Pons (tissue), 1 donor: ENCODE measurements at places on chromosomes 6 and 20.

DNA sequence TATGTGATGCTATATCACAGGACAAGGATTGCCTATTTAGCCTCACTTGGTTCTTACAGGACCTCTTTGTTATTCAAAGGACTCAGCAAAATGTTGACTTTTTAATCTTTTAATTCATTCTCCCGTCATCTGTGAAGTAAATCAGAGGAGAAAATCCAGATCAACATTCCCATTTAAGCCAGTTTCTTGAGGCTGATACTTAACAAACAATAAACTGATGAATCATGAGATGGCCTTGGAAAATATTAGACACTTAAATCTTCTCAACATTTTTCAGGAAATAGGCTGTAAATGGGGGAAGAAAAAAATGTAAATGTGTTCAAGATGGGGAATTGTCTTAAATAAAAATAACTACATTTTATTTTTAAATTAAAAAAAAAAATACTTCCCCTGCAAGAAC lies 55.9 kb upstream of the UBR2 start:
- DNase-seq: no peak

DNA sequence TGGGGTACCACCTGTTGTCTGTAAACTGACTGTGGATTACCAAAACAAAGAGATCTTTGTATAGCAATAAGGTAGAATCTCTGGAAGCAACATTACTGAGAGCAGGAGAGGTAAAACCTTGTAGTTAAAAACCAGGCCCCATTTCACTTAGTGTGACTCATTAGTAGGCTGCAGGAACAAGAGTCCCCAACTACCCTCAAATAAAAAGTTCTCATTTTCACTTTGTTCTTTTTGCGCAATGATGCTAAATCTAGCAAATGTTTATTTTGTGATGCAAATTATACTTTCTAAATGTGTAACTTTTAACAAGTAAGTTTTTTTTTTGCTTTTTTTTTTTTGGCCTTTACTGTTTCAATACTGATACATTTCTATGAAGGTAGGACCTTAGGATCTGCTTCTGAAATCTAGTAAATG lies 67.1 kb downstream of the ESF1 start:
- no peak for DNase-seq

GRCh38 chr6:105733556-105734162 lies 330.8 kb upstream of the PREP start:
- DNase-seq: no peak

- no peak for DNase-seq
Measured at GRCh38 chr20:17282501-17282900, 55.7 kb downstream of the PCSK2 start.

GRCh38 chr6:293193-294174 lies 1.2 kb downstream of the DUSP22 start:
- peak; percentile 88 for DNase-seq

DNA sequence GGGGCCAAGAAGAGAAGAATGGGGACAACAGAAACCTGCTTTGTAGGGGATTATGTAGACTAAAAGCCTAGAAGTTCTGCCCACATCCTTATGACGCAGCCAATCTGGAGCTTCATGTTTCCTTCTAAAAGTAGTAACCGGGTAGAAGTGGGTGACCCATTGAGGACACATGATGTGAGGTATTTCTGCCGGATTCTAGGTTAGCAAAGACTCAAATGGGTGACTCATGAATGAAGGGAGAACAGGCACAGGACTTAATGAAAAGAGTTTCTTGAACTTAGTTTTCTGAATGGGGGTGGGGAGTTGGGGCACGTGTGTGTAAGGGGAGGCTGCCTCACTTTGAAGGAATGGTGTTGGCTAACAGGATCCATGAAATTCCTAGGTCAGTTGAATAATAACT lies 68.8 kb downstream of the CDS2 start:
- DNase-seq: no peak

- no peak for DNase-seq
Measured at GRCh38 chr20:53124075-53124551, 152.0 kb downstream of the TSHZ2 start.

DNA sequence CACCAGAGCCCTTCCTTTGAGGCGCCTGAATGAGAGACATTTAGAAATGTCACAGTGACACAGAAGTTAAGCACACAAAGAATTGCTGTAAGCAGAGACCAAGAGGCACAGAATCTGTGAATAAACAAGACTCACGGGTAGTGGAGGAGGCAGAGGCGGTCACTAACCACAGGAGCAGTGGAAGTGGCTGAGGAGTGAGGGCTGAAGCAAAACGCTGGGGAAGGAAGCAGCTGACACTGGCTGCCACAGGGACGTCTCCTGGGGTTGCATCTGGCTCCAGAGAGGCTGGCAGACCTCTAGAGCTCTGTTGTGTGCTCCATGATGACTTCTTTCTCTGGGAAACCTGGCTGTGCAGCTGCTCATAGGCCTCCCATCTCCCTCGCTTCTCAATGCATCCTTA lies 65.0 kb upstream of the SLC2A12 start:
- peak; percentile 80 for DNase-seq

DNA sequence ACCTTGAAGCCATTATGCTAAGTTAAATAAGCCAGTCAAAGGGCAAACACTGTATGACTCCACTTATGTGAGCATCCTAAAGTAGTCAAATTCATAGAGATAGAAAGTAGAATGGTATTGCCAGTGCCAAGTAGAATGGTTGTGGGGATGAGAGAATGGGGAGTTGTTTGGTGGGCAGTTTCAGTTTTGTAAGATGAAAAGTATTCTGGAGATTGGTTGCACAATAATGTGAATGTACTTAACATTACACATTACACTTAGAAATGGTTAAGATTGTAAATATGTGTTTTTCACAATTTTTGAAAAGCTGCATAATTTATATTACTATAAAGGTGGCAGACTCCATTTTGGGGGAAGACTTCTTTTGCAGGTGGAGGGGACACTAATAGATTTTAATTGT lies 51.3 kb upstream of the CARMIL1 start:
- DNase-seq: no peak

DNA sequence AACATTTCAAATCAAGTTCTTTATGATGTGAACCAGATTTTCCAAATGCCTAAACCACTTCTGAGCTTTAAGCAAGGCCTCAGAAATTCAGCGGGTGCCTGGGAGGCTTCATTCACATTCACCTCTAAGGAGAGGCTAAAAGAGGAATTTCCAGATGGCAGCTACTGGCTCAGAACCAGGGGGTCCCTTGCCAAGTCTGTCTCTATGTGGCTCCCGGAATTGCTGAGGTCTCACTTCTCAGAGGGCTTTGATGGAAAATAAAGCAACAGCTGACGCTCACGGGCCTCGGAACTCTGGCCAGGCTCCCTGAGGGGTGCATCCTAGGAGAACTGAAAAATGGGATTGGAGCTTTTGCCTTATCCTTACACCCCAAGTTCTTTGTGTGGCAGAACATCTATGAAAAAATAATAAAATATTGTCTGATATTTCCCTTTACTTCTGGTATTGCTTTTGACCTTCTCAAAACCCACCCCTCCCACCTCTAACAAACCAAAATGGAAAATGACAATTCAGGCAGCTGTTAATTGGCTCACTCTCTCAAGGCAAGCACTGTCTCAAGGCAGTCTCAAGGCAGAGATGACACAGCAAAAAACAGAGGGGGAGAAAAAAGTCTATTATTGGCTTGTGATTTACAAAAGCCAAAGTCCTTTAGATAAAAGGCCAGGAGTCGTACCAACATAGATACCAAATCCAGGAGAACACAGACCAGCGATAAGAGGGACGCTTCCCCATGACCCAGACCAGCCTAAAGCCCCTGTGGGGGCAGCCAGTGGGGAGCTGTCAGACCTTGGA lies 21.8 kb upstream of the LRRN4 start:
- peak; percentile 52 for DNase-seq

DNA sequence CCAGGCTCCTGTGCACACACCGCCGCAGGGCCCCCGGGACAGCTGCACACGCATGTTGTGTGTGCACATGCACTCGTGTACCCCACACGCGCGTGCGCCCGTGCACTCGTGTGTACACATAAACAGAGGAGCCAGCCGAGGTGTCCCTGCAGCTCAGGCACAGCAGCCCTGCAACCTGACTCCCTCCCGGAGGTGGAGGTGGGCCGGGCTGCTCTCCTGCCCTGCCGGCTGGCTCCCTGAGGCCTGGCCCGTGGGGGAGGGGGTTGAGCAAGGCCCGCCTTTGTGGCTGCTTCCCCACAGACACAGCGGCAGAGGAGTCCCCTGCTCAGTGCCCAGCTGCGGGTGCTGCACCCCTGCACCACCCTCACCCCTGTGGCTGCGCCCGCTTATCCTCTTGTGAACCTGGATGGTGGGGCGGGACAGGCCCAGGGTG lies 624 bp downstream of the RBBP8NL start:
- DNase-seq: no peak

GRCh38 chr6:51526922-51527321 lies 560.5 kb downstream of the PKHD1 start:
- DNase-seq: no peak

DNA sequence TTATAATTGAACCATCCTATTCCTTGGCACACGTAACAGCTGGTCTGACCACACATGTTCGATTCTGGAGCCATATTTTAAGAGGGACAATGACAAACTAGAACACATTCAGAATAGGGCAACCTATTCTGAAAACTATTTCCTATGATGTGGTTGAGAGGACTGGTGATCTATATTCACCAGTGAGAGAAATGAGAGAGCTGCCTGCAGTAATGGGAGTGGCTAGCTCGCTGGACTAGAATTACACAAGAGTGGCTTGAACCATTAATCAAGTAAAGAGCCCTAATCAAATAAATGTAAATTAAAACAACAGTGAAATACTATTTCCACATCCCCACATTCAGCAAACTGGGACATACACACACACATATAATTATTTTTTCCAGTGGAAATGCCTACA lies 55.3 kb upstream of the LY86 start:
- no peak for DNase-seq

DNA sequence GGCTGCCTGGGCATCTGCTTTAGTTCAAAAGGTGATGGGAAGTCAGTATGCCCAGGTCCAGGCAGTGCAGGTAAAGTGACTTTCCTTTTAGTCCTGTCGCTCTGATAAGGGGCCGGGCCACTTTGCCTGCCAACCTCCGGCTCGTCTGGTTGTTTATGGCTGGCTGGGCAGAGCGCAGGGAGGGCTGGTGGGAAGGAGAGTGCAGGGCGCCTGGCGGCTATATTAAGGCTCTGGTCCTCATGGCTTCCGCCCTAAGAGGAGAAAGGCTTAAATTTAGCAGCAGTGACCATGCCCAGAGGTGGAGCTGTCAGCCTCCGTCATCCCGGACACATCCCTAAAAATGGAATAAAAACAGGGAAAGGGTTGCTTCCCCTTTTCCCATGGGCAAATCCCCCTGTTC lies 14.6 kb downstream of the GATA5 start:
- DNase-seq: no peak

DNA sequence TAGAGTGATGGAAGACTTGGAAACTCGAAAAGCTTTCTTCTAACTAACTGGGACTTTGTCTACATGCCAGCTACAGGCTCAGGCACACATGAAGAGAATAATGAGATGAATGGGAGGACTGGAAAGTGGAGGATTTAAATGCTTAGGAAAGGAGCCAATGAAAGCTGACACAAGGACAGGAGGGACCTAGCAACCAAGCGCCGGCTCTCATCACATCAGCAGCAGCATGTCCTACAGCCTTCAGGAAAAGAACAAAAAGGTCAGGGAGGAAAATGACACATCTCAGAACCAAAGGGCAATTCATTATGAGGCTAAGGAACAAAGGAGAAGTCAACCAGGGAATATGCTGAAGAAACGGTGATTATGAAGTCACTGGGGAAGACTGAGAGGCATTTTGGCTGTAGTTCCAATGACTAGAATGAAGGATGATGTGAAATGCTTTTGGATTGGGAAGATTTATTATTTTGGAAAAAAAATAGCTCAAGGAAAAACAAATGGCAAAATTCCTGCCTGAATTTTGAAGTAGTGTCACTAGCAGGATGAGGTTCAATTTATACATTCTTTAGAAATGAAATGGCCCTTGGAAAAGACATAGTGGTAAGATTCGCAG lies 5.7 kb downstream of the BACH2 start:
- DNase-seq: no peak

DNA sequence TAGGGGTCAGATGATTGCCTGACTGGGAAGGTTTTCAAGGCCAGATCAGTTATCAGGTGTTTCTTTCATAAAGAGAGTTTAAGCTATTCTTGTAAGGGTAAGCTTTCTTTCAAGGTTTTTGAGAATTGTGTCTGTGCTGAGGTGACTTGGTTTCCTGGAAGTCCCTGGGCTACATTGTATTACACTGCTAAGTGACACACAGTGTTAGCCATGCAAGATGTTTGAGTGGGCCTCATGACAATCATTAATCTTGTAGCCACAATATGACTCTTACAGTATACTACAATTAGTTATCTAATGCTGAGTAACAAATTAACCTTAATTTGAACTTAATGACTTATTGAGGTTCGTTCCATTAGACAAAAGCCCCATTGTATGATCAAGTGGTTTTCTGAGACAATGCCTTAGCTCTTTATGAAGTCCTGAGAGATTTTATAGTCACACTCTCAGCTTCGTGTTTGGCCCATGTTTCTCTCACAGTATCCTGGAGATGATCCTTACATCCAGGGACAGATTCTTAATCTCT lies 186.7 kb downstream of the RPS12 start:
- no peak for DNase-seq

GRCh38 chr6:169556758-169557548 lies 144.9 kb downstream of the WDR27 start:
- DNase-seq: peak; percentile 45

GRCh38 chr20:535958-536357 lies 7.6 kb downstream of the CSNK2A1 start:
- no peak for DNase-seq

GRCh38 chr6:87501809-87502572 lies 29.2 kb downstream of the SLC35A1 start:
- DNase-seq: no peak

- DNase-seq: no peak
Measured at GRCh38 chr6:21739838-21740237, 146.3 kb downstream of the SOX4 start.

- no peak for DNase-seq
Measured at GRCh38 chr20:22791877-22792525, 207.6 kb upstream of the FOXA2 start.

DNA sequence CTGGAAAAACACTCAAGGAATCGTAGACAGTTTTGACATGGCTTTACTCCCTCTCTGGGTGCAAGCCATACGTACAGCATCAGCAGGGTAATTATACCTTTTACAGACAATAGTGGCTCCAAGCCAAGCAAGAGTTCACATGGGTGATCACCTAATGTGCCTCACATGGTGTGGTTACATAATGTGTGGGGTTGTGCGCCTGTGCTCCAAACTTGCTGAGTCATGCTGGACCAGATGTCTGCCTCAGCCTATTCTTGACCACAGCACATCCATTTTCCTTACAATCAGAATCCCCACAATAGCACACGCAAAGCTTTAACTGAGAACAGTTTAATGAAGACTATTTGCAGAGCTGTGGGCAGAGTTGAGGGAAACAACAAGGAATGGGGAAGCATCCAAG lies 74.5 kb downstream of the ALDH8A1 start:
- DNase-seq: no peak

DNA sequence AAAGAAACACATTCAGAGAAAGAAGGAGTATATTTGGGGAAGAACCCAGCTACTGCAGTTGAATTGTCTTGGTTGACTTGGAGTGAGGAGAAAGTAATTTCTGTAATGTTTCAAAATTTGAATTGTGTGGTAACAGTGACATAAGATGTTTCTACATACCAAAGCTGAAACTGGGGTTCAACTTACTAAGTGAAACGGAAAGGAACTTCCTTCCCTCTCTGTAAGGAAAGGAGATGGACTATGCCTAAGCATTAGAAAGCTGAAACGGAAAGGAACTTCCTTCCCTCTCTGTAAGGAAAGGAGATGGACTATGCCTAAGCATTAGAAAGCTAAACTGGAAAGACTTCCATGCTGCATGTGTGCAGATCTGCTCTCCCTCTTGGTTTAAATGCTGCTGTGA lies 46.0 kb downstream of the HUS1B start:
- DNase-seq: no peak
